ENCODE measurements at places on chromosomes 4 and X.

DNA sequence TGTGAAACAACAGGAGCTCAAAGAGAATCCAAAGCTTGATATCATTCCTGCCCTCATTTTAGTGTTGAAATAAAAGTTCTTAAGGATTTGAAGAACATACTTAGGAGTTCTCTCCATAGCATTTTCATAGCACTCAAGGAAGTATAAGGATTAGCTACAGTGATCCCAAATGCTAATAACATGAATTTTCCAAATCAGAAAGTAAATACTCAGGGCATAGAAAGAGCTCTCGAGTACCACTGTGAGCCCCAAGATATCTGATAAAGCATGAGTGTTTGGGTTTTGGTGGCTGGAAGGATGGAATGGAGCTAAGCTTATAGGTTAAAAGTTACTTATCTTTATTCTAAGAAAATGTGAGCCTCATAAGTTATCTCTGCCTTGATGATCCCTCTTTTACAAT, 584.9 kb downstream of the KCNIP4 start:
- no peak for DNase-seq

DNA sequence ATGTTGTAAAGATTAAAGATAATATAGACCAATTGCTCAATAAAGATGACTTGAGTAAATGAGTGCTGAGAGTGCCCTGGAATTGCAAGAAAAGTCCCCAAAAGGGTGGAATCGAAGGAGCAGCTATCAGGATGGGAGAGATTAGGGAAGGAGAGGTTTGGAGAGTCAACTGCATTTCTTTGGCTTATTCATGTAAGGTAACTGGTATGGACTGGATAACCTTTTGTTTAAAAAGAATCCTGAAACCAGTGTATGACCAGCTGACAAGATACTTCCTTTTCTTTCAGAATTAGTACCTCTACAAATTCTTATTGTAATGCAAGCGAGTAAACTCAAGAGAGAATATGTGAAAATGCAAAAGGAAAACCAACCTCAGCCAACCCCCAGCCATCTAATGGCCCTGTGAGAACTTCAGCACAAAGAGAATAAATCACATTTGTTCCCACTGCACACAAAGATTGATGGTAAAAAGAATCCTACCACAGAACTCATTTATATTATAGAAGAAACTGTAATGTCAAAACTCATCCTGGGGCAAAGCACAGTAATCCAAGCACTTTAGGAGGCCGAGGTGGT, 24.5 kb upstream of the SPP1 start:
- DNase-seq = no peak

GRCh38 chr4:182384631-182385091, 141.5 kb downstream of the TENM3 start:
- no peak for DNase-seq

DNA sequence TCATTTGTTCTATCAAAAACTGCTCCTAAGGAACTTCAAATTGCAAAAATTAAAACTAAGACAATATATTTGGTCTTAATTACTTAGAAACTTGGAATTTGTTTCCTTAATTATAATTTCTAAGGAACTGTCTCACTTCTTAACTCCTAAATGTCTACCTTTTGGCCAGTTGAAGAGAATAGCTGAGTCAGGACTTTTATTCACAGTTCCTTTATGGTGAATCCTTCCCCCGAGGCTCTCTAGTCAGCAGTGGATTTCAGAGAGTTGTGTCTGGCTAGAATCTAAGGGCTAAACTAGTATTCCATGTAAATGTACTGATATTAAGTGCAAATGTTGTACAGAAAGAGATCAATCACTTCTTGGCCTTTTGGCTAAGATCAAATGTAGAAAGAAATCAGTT, 69.3 kb downstream of the AMMECR1 start:
- DNase-seq = no peak

DNA sequence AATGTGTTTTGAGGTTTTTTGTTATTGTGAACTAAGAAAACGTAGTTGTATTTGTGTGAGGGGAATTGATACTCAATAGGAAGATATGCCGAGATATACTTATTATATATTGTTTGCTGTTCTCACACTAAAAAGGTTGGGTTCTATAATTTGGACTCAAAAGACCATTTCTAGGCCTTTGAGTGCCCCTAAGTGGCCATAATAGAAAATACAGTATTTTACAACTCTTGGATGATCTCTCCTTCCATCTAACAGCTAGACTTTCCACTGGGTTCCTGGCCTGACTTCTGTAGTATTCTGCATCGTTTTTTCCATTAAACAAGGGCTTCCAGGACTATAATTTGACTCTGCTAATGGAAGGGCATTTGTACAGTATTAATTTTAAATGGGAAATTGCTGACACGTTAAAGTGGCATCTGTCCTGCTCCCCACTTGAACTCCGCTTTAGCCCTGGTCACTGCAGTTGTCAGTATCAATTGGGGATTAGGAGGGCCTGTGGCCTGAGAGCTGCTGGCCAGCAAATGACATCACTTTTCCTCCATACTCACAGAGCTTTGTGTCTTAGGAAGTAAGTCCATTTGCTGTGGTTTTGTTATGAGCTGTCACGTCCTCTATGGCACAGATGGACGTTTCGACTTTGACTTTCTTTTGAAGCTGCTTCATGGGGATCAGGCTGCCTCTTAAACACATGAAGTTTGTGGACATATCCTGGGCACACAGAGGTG, 176.9 kb downstream of the SLIT2 start:
- no peak for DNase-seq

DNA sequence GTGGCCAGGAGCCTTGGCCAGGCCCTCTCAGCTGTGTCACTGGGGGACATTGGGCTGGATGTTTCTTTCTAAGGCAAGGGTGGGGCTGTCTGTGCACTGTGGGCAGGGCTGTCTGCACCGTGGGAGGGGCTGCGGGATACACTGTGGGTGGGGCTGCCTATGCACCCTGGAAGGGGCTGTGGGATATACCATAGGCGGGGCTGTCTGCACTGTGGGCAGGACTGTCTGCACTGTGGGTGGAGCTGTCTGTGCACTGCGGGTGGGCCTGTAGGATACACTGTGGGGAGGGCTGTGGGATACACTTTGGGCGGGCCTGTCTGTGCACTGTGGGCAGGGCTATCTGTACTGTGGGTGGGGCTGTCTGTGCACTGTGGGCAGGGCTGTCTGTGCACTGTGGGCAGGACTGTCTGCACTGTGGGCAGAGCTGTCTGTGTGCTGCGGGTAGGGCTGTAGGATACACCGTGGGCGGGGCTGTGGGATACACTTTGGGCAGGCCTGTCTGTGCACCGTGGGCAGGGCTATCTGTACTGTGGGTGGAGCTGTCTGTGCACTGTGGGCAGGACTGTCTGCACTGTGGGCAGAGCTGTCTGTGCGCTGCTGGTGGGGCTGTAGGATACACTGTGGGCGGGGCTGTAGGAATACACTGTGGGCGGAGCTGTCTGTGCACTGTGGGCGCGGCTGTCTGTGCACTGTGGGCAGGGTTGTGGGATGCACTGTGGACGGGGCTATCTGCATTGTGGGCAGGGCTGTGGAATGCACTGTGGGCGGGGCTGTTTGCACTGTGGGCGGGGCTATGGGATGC, 31.1 kb downstream of the ACOX3 start:
- DNase-seq = no peak

- no peak for DNase-seq
These were observed 21.4 kb upstream of the RBPJ start for GRCh38 chr4:26299254-26299882.

- no peak for DNase-seq
These were observed 11.3 kb downstream of the SCD5 start for GRCh38 chr4:82787342-82787741.

DNA sequence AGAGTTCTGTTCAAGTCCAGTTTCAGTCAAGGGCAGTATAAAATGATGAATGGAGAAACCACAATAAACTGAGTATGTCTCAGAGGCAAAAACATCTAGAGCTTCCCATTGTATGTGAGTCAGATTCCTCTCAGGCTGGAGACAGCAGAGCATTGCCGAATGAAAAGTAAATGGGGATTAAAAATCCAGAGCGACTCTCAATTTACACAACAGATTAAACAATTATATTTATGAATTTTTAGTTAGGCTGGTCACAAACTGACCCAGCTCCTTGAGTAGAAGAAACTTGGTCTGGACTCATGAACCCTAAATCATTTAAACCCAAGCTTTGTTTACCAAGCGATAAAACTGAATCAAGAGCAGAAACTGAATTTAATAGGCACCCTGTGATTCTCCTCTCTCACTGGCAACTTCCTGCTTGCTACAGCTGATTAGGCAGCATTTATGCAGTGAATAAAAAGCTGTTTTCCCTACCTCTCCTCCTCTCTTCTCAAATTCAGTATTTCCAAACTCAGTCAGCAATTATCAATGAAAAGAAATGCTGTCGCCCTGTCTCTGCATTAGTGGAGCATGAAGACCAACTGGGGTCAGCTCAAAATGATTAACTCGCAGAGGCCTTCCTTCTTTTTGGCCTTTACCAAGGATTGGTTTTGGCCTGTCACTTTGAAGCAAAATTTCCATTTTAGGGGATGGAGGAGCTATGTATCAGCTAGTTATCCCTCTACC, 568.0 kb downstream of the PDHA2 start:
- no peak for DNase-seq

- no peak for DNase-seq
These were observed 23.4 kb downstream of the PNMA6E start for GRCh38 chrX:153377727-153378126.

GRCh38 chr4:4641254-4641653, 99.4 kb upstream of the STX18 start:
- DNase-seq = no peak

DNA sequence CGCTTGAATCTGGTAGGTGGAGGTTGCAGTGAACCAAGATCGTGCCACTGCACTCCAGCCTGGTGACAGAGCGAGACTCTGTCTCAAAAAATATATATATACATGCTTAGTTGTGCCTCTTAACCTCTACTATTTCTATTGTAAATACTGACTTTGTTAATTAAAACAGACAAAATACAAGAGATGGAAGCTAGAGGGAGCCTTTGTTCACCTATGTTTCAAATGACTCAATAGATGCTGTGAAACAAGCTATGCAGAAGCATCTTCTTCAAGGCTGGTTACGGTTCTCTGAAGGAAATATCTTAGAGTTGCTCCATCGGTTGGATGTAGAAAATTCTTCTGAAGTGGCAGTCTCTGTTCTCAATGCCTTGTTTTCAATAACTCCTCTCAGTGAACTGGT, 6.2 kb downstream of the NCAPG start:
- peak; percentile 10 for DNase-seq

DNA sequence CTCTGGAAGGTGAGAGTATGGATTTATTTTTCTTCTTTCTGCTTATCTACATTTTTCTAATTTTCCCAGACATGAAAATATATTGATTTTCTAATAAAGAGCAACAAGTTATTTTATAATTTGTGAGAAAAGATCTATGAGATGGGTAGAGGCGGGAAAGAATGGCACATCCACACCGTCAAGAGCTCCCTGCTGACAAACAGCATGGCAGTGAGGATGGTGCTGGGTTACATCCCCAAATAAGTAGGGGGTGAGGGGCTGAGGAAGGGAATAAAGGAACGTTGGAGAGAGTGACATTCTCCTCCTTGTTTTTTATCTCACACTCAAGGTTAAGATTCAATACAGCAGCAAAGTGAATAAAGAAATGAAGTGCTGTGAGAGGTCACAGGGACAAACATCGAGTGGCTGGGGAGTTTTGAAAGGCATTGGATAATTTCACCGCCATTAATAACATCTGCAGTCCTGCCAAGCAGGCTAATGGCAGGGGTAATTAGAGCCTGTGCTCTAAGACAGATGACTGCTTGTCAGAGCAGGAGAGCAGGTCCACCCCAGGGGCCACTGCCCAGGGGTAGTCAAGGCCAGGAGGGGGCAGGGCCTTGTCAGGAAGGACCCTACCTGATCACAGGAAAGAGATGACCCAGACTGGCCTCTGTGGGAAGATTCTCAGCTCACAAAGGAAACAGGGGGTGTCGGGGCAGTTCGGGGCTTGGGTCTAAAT, 323.8 kb downstream of the FBXW7 start:
- no peak for DNase-seq

DNA sequence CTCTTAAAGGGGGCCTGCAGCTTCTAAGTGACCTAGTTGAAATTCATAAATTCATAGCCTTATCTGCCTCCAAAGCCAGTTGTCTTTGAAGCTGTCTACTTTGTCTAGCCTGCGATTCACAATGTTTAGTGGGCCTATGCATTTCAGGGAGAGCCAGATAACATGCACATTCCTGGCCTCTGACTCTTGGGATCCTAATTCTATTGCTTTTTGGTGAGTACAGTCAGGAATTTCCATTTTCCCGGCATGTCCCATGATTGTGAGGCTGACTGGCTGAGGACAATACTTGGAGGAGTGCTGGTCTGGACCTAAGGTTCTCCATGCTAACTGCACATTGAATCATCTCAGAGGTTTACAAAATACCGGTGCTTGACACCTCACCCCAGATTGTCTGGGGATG, 155.0 kb downstream of the MSL3 start:
- DNase-seq = no peak

DNA sequence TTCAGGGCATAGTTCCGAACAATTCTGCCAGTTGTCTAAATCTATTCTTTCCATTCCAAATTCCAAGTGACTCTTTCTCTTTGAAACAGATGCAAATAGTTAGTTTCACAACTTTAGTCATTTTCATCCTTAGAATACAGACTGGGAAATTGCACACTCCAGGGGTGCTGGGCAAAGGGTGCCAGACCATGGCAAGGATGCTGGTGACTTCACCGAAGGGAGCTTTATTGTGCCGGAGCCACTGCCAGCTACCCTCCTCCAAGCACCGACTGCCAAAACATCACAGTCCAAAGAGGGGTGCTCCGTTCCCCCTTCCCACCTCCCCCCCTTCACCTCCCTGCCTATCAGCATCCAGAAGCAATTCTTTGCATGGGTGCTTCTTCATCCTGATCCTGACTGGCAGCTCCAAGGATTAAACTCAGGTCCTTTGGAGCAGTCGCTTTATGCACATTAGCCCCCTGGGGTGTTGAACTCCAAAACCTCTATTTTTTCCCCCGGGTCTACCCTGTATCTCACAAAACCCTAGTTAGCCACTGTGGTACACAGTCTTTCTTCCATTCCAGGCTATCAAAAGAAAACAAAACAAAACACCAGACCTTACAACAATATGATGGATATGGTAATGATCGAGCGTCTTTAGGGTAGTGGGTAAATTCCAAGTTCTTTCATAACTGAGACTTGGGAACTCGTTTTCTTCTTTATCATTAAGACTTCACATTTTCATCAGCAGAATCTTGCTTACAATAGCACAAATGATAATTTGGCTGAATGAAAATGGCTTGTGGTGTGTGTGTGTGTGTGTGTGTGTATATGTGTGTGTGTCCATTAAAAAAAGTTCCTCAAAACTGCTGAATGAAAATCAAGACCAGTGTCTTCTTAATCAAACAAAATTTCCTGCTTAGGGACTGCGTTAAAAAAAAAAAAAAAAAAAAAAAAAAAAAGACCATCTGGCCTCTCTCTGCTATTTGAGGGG, 28.7 kb downstream of the MID1 start:
- no peak for DNase-seq

- DNase-seq = no peak
These were observed 252.9 kb upstream of the KLF3 start for GRCh38 chr4:38411092-38411491.

DNA sequence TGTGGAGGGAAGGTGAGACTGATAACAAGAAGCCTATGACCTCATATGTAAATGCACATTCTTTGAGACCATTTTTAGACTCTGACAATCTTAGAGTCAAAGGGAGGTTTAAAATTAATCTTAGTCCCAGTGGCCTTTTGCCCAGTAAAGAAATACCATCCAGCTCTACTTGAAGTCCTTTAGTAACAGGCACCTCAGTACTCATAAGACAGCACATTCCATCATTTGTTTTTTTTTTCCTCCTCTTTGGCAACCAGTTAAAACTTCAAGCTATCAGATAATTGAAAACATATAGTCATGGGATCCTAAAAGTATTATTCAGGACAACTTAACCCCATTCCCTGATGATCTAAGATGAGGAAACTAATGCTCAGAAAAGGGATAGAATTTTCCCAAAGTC, 4.6 kb downstream of the EDA2R start:
- no peak for DNase-seq
